ENCODE measurements at places on chromosomes 7 and 10.
A peak's percentile ranks its signal among the peaks of the same experiment; 100 is the strongest.

DNA sequence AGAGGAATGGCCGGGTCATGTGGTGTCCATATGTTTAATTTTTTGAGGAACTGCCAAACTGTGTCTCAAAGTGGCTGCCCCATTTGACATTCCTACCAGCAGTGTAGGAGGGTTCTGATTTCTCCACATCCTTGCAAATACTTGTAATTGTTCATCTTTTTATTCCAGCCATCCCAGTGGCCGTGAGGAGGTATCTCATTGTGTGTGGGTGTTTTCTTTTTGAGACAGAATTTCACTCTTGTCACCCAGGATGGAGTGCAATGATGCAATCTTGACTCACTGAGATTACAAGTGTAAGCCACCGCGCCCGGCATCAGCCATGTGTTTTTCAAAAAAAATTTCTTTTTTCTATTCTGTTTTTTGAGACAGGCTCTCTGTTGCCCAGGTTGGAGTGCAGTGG lies 38.7 kb upstream of the DLG5 start:
- DNase-seq, result no peak

DNA sequence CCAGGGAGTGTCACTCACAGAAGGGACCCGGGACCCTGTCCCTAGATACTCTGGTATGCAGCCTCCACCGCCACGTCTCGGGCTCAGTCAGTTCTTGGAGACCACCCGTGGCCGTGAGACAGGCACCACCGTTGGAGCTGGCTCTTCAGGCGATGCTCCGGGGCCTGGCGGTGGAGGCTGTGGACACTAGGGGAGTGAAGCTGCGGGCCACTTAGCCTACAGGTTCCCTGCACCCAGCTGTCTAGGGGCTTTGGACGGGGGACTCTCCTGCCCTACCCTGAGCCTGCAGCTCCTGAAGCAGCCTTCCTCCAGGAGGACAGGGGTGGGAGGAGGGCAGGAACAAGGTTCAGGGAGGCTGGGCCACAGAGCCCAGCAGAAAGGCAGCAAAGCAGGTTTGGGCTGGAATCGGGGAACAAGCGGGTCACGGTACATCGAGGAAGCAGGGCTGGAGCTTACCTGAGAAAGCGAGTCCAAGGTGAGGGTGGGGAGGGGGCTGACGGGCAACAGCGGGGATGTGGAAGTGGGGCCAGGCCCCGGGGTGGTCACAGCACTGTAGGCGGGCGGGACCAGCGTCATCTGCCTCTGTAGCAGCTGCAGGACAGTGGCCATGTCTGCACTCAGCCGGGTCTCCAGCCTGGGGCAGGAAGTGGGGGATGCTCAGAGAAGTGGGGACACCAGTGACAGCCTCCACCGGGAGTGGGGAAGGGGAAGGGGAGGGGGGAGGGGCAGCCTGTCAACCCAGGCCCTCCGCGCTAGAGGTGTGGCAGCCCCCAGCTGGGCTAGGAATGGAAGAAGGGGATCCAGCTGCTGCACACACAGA lies 31.5 kb downstream of the KCNH2 start:
- no peak for DNase-seq

DNA sequence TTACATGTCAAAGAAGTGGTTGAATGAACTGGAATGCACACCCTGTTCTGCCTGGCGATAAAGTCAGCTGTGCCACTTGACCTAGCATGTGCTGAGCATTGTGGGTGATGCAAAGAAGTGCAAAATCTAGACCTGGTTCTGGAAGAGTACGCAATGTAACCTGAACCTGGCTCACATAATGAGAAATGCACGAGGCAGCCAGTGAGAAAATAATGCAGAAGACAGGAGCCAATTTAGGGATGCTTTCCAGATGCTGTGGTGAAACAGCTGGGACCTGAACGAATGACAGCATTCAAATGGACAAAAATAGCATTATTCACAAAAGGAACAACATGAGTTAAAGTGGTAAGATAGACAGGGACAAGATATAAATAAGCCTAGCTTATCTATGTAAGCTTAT lies 402.6 kb downstream of the SORCS1 start:
- no peak for DNase-seq

- no peak for DNase-seq
Observed at GRCh38 chr7:30206942-30207341, 72.2 kb downstream of the MTURN start.

GRCh38 chr7:69751026-69751425 lies 152.8 kb downstream of the AUTS2 start:
- no peak for DNase-seq

GRCh38 chr7:123275036-123275753 lies 75.4 kb upstream of the SLC13A1 start:
- no peak for DNase-seq

- DNase-seq, result no peak
Observed at GRCh38 chr10:57247271-57247670, 886.2 kb upstream of the ZWINT start.

DNA sequence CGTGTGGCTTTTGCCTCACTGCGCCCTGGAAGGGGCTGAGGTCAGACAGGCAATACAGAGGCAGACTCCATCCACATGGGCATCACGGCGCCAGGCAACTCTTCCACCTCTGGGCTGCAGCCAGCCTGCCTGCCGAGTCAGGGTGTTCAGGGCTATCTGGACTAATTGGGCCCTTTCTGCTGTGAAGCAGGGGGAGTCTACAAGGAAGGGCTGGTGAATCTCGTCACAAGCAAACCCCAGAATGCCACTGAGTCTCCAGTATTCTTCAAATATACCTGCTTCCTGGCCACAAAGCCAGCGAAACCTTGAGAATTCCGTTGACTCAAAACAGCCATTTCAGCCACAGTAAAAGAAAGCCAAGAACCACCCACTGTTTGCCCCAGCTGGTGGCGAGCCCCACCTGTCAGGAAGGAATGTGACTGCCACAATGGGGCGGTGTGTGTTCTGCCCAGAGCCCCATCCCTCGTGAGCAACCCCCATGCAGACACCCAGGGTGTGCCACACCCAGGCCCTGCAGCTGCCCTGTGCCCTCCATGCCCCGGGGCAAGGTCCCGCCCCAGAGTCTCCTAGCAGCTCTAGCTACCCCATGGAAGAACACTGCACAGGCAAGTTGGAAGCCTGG lies 117.3 kb downstream of the FAM53B start:
- peak; percentile 25 for DNase-seq

DNA sequence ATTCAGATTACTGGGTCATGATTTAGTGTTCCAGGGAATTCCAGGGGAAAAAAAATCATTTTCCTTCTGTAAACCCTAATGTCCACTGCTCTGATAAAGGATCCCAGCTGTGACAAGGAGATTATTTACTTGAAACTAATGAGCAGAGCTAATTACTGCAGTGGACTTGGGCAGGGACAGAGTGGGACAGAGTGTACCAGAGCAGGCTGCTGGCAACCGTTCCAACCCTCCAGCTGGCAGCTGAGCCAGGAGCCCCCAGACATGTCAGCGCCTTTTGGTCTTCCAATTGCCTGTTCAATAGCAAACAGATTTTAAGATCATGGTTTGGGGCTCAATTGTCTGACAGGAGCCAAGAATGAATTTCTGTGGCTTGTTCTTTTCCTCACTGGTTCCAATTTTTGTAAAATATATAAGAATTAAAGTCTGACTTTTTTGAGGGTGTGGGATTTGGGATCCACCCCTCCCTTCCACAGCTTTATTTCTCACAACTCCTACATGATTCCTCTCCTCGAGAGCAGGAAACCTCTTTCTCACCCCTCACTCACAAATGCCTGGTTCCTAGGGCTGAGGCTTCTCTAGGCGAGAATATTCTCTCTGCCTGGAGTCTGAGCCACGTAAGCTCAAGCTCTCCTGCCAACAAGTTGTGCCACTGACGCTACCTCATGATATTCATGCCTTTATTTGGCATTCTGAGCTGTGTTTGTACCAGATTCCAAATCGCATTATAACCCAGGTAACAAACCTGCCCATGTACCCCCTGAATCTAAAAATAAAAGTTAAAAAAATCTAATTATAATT lies 20.6 kb upstream of the FAM180A start:
- DNase-seq, result no peak

- peak; percentile 56 for DNase-seq
Observed at GRCh38 chr10:86400705-86401587, 34.4 kb upstream of the GRID1 start.

DNA sequence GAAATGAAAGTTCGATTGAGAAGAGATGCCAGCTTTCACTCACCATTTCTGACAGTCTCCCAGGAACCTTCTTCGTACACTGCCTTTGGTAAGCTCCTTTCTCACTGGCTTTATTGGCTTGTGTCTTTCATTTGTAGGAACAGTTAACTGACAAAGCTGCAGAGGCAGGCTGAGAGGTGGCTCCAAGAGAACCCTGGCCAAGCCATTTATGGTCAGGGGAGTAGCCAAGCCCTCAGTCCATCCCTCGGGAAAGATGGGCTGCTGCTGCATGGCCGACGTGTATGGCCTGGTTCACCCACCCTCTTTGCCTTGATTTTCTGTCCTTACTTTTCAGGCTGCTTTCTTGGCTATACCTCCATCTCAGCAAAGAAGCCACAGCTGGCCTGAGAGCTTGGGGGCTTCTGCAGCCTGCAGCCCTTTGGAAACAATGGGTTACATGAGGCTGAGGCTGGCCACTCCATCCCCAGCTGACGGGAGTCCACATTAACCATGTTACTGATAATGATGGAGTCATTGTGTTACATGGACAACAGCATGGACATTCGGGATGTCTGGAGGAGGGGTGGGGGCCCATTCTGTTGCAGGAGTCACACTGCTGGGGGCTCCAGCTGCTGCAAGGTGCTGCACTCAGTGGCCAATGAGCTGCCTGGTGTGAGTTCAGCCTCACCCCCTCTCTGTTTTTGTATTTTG lies at the start of gene OPALIN:
Gene OPALIN (minus strand): TSS at position 152 of the 690 bp plus-strand sequence. CDS start 106 bp downstream, at position 46.
- no peak for DNase-seq

DNA sequence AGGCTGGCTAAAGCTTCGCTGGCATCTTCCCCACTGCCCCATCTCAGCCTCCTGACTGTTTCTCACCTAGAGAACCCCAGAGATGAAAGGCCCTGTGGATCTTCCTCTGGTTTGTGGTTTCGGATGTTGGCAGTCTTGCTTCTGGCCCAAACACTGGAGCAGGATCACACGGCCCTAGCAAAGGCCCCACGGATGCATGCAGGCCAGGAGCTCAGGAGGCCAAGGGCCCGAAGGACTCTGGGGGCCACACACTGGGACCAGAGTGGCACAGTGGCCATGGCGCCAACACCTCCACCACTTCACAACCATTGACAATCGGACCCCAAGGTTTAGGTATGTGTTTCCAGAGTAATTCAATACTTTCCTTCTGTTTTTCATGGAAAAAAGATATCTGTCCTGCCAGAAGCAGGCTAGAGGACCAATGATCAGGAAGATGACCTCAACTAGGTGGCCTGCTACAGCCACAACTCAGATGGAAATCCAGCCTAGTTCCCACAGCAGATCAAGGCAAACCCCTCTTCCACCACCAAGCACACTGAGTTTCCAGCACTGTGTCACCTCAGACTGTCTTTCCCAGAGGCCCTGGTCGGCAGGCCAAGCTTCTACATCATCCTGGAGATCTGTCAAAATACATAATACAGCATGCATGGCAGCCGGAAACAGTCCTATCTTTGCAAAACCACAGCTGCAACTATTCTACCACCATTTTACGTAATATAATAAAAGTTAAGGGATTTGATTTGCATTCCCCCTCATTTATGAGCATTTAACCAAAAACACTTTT lies 53.0 kb downstream of the CTBP2 start:
- no peak for DNase-seq

DNA sequence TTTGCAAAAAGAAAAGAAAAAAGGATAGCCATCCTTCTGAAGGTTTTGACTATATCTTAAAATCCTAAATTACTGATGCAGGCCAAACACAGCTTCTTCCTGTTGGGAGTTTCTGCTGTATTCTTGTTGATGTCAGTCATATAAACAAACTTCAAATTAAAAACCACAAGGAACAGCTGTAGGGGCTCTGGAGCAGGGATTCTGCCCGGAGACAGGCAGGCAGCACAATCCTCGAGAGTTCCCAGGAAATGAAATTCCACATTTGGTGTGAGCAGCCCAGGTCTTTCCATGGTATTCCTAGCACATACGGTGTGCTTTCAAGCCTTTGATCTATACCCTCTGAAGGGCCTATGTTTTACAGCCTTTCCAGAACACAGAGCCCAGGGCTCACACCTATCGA lies 43.2 kb downstream of the INSYN2A start:
- DNase-seq, result no peak

DNA sequence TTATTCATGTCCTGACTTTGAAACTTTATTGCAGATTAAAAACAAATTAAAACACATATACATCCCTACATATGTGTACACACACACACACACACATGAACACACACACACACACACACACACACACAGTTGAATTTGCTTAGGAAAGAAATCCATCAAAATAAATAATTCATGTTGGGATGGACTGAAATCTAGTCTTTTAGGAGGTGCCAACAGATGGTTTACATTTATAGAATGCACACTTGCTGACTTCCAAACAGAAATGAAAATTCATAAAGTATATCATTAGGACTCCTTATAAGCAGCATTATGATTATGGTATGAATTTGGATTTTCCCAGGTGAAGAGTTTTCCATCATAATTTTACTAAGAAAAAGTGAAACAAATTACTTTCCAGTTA lies 270.5 kb upstream of the ETV1 start:
- no peak for DNase-seq

DNA sequence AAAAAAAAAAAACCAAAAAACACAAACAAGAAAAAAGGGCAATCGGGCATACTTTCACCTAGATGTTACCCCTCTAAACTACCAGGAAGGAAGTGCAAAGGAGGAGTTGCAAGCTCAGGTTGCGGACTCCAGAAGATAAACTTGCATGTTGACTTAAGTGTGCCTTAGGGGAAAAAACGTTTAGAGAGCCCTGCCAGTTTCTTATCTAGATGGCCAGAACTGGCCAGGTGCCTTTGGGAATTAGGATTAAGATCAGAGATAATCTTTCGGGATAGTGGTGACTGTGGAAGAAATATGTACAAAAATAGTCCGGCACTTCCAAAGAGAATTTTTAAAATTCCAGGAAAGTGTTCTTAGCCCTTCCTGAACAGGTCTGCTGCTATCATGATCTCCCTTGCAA lies 17.6 kb downstream of the EVX1 start:
- DNase-seq, result no peak

DNA sequence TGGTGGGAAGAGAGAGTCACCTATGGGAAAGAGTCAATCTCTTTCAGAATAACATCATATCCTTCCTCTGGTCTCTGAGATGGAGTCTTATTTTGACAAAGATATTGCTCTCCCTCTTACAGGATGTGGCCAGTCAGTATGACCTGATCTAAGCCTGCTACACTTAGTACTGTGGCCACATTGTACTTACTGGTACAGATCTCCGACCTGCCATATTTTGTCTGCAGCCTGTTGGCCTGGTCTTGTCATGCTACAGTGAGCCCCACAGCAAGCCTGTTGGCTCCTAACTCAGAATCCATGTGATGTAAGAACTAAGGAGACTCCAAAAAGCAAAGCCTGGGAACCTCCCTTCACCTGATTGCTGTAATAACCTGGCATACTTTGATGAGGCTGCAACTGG lies 377.8 kb downstream of the SFMBT2 start:
- no peak for DNase-seq
